ENCODE measurements at places on chromosomes 1 and 21. TPM values are rescaled to one million over a fixed set of nuclear protein-coding genes. Genes with fewer than 3 reads are reported as not detected.

ZNF593OS gene
- total RNA-seq, result not detected

LCE6A gene
- not detected for total RNA-seq

GNG4 gene
- total RNA-seq, result 0.93 TPM

SERINC2 gene
- total RNA-seq, result 2.2 TPM

SLC44A3 gene
- 1.9 TPM for total RNA-seq

NR5A2 gene
- total RNA-seq, result 3.7 TPM

CFHR3 gene
- total RNA-seq, result not detected

CDC73 gene
- total RNA-seq, result 35.1 TPM

TXNIP gene
- 1,118 TPM for total RNA-seq

MUL1 gene
- 26.7 TPM for total RNA-seq

CFAP74 gene
- 0.24 TPM for total RNA-seq

RHEX gene
- 5.4 TPM for total RNA-seq

KRTAP20-1 gene
- not detected for total RNA-seq

ADCY10 gene
- 0.75 TPM for total RNA-seq

ZNF648 gene
- not detected for total RNA-seq

NOL9 gene
- total RNA-seq, result 18.2 TPM

CR1 gene
- total RNA-seq, result 9.1 TPM

SPRR3 gene
- total RNA-seq, result not detected

CNST gene
- total RNA-seq, result 35.3 TPM

RAB3B gene
- 0.12 TPM for total RNA-seq

OPRD1 gene
- total RNA-seq, result not detected

F3 gene
- 91.0 TPM for total RNA-seq

TCHH gene
- total RNA-seq, result 1.4 TPM

CELA3A gene
- total RNA-seq, result not detected

All from omental fat pad (tissue), 4 donors.